ENCODE measurements at places on chromosomes 16 and 17.
A peak's percentile ranks its signal among the peaks of the same experiment; 100 is the strongest.

GRCh38 chr16:3863587-3863986, 16.9 kb downstream of the CREBBP start:
- no peak for DNase-seq

DNA sequence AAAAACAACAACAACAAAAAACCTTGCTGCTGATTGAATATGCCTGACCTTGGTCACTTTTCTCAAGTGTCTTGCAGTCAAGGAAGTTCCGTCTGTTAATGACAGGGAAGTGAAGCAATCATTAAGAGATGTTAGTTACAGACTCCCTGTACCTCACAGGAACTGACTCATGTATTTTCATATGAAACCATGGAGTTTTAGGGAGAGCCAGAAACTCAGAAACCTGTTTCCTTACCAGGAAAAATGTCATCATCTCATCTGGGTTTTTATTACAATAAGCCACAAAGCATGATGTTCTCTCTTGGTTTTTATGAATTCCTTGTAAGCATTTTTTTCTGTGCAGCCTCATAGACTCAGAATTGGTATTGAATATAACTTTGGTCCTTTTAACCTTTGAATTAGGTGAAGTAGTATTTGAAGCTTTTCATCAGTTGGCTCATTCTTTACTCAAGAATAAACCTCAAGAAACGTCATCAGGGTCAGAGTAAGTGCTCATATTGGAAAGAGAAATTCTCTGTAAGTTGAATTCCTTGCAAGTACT, 10.3 kb downstream of the LYRM1 start:
- DNase-seq = peak; percentile 55

GRCh38 chr16:51365715-51366114, 214.6 kb upstream of the SALL1 start:
- no peak for DNase-seq

GRCh38 chr16:22924492-22924891, 110.5 kb downstream of the HS3ST2 start:
- DNase-seq = no peak

GRCh38 chr17:31537565-31538011, 146.1 kb downstream of the RAB11FIP4 start:
- DNase-seq = no peak

DNA sequence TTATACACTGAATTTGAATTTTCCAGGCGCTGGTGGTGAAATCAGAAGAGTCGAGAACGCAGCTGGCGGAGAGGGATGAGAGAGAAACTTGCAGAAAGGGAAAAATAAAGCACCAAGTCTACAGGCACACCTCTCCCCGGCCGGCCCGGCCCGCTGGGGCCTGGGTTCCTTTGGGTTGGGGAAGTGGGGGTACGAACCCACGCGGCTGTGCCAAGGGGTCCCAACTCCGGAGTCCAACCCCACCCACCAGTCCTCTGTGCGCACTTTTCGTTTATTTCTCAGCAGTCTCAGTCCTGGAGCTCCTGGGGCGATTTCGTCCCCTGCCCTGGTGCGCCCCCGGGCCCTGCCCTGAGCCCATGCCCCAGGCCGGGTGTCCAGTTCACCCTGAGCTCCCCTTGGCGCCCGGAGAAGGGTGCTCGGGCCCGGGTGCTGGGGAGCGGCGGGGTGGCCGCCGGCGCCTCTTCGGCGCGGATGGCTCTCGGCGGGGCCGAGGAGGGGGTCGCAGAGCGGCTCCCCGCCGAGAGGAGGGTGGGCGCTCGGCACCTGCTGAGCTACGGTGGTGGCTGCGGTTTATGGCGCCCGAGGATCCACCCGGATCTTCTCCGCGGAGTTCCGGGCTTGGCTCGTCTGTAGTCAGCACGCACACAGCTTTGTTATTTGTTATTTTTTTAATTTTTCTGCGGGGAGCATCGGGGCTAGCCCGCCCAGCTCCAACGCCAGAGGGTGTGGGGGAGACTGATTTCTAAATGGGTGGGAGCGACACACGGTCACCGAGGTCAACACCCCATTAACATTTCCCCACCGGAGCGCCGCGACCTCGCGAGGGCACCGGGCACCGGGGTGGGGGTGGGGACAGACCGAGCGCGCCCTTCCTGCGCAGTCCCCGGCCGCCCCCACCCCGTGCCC, 15.7 kb upstream of the CBX8 start:
- no peak for DNase-seq

DNA sequence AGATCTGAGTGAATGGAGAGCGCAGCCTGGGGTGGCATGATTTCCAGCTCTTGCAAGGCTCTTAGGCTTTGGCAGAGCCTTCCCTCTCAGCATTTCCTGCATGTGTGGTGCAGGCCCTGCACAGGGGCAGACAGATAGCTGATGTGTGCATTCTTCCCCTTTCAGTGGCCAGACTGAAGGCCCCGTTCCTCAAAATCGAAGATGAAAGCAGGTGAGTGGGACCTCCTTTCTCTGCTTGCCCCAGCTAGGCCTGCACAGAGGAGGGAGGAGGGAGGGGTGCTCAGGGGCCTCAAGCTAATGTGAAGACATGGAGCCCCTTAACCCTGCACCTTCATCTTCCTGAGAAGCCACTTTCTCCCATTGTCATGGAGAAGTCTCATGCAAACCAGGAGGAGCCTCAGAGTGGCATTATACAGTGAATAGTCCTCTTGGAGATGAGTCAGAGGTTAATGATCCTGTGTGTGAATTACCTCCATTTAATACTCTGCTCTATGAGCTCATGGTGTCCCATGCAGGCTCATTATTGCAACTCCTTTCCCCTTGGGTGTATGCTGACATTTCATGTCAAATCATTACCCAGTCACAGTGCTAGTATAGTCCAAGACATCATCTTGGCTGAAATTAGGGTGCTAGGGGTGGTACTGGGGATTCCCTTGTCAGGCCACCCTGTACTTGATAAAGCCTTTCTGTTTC, 20.4 kb upstream of the ADAM11 start:
- no peak for DNase-seq

- DNase-seq = no peak
These were observed 868.9 kb upstream of the SOX9 start for GRCh38 chr17:71251951-71252350.
